ENCODE measurements at places on chromosomes 11 and 22. TPM values are rescaled to one million over a fixed set of nuclear protein-coding genes. Genes with fewer than 3 reads are reported as not detected.

Gene KCNJ11
- 6.6 TPM for total RNA-seq

Gene SLC22A8
- total RNA-seq = not detected

DNA sequence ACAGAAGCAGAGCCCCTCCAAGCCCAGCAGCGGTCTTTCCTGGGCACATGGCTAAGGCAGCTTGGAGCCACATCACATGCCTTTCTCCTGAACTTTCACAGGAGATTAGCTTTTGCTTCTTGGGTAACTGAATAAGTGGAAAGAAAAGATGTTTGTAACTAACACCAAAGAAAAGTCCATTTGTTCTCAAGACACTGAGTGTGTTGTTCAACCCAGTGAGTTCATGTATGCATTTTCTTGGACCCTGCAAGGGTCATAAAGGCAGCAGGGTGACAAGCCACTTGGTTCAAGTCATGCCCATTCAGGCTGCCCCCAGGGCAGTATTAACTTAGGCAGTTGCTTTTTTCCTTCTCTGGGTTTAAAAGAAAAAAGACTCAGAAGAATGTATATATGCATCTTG, 203.4 kb downstream of the FAM76B start:
- no peak for DNase-seq

DNA sequence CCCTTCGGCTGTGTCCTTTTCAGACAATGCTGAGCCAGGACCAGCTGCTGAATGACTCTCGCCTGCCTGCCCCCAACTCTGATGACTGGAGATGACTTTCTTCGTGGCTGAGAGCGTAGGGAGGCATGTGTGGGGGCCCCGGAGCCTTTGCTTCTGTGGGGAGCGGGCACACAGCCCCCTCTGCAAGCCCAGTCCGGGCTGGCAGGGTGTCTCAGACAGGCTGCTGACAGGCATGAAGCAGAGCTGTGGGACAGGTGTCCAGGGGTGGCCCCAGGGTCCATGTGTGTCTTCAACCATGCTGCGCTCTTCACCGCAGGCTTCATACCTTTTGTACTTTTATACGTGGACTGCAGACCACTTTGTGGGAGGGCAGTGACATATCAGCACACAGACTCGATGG, 16.6 kb downstream of the CYB5R2 start:
- DNase-seq = no peak

Gene CCDC116
- 0.33 TPM for total RNA-seq

GRCh38 chr11:45180179-45180847, 33.9 kb downstream of the PRDM11 start:
- peak; percentile 58 for DNase-seq

DNA sequence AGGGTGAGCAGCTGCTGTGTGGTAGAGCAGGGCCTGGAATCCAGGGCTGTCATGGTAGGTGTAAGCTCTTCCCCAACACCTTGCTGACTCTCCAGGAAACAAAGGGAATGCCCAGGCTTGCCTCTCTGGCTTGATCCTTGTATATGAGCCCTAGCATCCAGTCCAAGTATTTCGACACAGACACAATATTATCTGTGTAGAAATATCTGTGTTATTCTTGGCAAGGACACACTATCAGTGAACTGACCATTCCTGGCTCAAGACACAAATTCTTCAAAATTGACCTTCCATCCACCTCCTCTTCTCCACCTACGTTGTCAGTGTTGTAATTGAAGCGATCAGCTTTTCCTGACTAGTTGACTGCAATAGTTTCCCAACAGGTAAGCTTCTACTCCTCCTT, 312.0 kb upstream of the NARS2 start:
- DNase-seq = no peak

DNA sequence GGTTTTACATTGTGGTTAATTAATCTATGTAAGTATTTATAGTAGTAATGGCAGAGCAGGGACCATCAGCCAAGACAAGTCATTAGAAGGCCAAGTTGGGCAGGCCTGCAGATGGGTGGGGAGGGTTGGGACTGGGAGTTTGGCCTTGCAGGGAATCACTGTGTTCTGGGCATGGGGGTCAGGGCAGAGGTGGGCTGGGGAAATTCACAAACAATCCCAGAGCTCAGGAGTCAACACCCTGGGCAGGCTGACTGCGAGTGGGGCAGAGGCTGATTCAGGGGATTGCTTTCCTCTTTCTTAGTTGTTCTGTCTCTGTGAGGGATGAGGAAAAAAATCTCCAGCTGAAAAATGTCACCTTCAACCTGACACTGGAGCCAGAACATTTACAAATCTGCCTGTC, 322.5 kb downstream of the NTM start:
- no peak for DNase-seq

Gene RFPL2
- not detected for total RNA-seq

Gene APIP
- 39.3 TPM for total RNA-seq

DNA sequence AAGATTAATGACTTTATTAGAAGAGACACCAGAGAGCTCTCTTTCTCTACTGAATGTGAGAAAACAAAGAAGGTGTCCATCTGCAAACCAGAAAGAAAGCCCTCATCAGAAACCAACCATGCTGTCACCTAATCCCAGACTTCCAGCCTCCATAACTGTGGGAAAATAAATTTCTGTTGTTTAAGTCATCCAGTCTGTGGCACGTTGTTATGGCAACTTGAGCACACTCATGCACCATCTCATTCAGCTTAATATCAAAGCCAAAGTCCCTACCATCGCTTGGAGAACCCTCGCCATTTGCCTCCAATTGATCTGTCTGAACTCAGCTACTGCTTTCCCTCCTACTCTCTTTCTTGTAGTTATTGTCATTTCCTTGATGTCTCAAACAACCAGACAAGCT, 766.1 kb upstream of the ARHGAP42 start:
- no peak for DNase-seq

DNA sequence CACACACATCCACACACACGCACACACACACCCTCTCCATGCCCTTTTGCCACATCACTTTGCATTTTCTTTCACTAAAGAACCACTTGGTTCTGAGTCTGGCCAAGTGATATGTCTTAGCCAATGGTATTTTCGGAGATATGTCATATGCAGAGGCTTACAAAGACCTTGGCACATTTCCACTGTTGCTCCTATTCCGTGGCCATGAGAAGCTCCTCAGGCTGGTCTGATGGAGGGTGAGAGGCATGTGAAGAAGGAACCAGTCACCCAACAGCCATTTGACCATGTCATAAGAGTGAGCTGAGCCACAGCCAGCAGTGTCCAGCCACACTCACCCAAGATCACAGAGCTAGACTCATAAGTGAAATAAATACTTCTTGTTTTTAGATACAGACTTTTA, 212.6 kb upstream of the NAV2 start:
- no peak for DNase-seq

Gene MRGPRX3
- not detected for total RNA-seq

Gene TSGA10IP
- not detected for total RNA-seq

- DNase-seq = no peak
These were observed 10.2 kb downstream of the YPEL4 start for GRCh38 chr11:57639321-57640067.

GRCh38 chr22:31952472-31952871, 8.1 kb downstream of the YWHAH start:
- no peak for DNase-seq

DNA sequence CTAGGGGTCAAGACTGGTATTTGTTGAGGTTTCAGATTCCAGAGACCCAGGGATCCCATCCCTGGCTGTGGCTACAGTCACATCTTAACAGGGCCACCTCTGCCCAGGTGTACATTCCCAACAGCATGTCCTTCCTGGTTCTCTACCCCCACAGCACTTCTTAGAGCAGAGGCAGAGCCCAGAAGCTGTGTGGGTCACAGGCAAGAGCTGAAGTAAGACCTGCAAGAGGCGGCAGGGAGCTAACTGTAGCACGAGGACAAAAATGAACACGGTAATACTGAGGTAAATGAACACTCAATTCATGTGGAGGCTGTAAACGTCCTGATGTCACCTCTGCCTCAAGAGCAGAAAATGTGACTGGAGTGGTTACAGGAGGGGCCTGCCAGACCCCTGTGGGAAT, 21.7 kb upstream of the RAPSN start:
- no peak for DNase-seq

DNA sequence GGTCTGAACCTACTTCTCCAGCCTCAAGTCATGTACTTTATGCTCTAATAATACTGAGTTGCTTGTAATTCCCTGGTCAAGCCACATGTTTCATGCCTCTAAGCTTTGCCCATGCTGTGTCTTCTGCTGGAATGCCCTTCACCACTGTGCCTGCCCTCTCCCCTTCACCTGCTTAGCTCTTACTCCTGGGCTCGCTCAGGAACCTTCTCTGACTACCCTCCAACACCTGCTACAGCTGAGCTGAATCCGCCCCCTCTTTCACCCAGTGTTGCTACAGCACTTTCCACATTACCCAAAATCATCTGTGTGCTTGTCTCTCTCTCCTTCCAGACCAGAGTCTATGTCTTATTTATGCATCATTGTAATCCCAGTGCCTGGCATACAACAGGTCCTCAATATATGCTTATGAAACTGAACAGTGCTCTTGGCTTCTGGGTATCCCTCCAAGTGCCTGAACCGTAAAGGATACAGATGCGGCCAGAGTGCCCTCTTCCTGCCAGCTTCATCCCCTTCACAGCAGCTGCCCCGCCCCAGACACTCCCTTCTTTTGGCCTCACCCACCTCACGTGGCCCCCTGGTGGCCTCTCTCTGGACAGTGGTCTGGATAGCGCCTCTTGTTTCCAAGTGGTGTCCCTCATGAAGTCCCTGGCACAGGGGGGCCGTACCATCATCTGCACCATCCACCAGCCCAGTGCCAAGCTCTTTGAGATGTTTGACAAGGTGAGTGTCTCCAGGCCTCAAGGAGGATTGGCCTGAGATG, 7.1 kb downstream of the ABCG4 start:
- no peak for DNase-seq

Measured in HT-29 (cell line).